ENCODE measurements at places on chromosomes 11 and 22. TPM values are rescaled to one million over a fixed set of nuclear protein-coding genes. Genes with fewer than 3 reads are reported as not detected.

The MPZL3 gene
- 0.19 TPM for total RNA-seq

The CAPN5 gene
- total RNA-seq: 28.3 TPM

The FAT3 gene
- total RNA-seq: under 0.01 TPM

The APOBEC3C gene
- 12.8 TPM for total RNA-seq

The HTR3B gene
- not detected for total RNA-seq

The SLC22A12 gene
- not detected for total RNA-seq

The LINC01488 gene
- not detected for total RNA-seq

Data from aortic smooth muscle cell (primary cell).